ENCODE measurements at places on chromosomes 7 and 10.

GRCh38 chr7:33334349-33334748 lies 205.0 kb downstream of the BBS9 start:
- DNase-seq: no peak

GRCh38 chr7:140992422-140992821 lies 22.3 kb downstream of the MRPS33 start:
- no peak for DNase-seq

DNA sequence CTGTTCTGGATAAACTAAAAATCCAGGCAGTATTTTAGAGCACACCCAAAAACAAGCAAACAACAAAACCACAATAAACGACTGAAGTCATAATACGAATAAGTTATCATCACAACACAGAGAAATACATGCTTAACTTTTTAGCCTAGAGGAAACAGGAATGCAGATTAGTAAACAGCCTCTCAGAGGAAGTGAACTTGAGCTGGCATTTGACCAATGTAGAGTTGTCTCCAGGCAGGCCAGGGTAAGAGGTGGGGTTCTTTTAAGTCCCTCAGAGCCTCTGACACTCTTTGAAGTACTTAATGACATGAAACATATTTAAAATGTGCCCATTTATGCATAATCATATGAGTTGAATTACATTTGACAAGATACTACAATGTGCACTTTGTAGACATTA lies 43.3 kb upstream of the PLXDC2 start:
- DNase-seq: no peak

DNA sequence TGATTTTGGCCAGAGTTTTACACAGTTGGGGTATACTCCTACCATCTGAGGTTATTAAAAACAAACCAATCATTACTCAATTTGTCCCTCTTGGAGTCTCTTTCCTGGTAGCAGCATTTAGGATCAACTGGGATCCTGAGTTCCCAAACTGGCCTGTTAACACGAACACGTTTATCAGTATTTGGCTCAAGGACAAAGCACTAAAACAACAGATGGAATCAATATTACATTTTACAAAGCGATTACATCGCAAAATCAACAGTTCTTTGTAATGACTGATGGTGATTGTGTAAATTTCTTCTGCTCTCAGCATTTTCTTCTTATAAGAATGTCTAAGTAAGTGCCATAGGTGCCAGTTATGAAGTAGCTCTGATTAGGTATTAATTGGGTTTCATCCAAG lies 582.9 kb upstream of the ANKRD30A start:
- DNase-seq: no peak

Data from activated naive CD8-positive, alpha-beta T cell treated with anti-CD3 and anti-CD28 coated beads, Interleukin-2, amount 10 ng/mL, durations not matched to agents 7 days and 5 days (primary cell).